ENCODE measurements at places on chromosomes 7 and 10. TPM values are rescaled to one million over a fixed set of nuclear protein-coding genes. Genes with fewer than 3 reads are reported as not detected.

TCTN3 gene
- 45.8 TPM for total RNA-seq

FAM221A gene
- 1.1 TPM for total RNA-seq

LBX1 gene
- not detected for total RNA-seq

SGPL1 gene
- 56.0 TPM for total RNA-seq

MUC12 gene
- total RNA-seq: 0.43 TPM

PEX1 gene
- total RNA-seq: 10.9 TPM

CNPY1 gene
- not detected for total RNA-seq

SLC26A5 gene
- not detected for total RNA-seq
